Pericardium fibroblast (primary cell): ENCODE measurements at places on chromosomes 2 and 18. TPM values are rescaled to one million over a fixed set of nuclear protein-coding genes. Genes with fewer than 3 reads are reported as not detected.

Gene PPP1R1C
- total RNA-seq = 1.6 TPM in 1 of 2 replicates, not detected in the other

Gene ZNF2
- 6.0 and 7.2 TPM in 2 replicates for total RNA-seq

Gene PRKAG3
- total RNA-seq = not detected in 2 replicates

Gene RAD51AP2
- not detected in 2 replicates for total RNA-seq

Gene HOXD12
- not detected in 2 replicates for total RNA-seq

Gene TMEM163
- total RNA-seq = under 0.01 TPM in 1 of 2 replicates, not detected in the other
